ENCODE measurements at places on chromosomes 7 and 10.
A peak's percentile ranks its signal among the peaks of the same experiment; 100 is the strongest.

DNA sequence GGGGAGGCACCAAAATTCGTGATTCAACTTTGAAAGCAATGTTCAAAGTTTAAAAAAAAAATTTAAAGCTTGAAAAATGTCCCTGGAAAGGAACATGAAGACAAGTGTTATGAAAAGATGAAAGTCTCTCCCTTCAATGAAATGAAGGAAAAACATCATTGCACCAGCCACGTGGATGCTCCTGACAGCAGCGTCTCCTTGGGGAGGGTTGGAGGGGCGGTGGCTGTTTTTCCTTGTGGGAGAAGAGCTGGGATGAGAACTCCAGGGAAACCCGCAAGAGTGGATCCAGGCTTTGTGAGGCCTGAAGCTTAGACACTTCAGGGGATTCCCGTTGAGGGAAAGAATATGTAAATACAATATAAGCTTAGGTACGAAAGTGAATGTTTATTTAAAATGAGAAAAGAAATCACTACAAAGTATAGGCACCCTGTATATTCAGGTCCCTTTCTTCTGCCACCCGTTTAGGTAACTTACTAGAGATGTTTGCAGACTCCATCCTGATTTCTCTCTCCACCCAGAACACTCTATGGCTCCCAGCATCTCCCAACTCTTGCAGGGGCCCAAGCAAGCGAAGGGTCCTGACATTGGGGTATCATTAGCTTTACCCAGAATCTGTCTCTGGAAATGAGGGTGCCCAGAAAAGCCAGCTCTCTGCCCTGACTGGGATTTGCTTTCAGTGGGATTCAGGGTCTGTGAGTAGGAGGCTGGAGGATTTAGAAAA, 63.1 kb upstream of the BAIAP2L1 start:
- no peak for DNase-seq

GRCh38 chr10:89684604-89685003, 16.8 kb upstream of the KIF20B start:
- DNase-seq = peak; percentile 62

DNA sequence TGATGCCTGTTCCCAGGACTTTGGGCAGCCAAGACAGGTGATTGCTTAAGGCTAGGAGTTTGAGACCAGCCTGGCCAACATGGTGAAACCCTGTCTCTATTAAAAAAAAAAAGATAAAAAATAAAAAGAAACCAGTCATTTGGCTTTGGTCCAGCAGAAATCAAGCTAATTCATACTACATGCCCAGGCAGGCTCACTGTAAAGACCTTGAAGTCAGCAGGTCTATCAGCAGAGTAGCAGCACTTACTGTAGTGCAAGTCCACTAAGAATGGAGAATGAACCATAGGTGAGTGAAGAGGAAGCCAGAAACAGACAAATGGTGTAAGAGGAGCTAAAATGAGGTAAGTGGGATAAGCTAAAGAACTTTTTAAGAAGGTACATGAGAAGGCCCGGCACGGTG, 24.7 kb downstream of the PSPH start:
- no peak for DNase-seq

GRCh38 chr10:29947701-29948060, 111.7 kb downstream of the JCAD start:
- no peak for DNase-seq

GRCh38 chr10:63042256-63042655, 90.9 kb upstream of the NRBF2 start:
- no peak for DNase-seq

DNA sequence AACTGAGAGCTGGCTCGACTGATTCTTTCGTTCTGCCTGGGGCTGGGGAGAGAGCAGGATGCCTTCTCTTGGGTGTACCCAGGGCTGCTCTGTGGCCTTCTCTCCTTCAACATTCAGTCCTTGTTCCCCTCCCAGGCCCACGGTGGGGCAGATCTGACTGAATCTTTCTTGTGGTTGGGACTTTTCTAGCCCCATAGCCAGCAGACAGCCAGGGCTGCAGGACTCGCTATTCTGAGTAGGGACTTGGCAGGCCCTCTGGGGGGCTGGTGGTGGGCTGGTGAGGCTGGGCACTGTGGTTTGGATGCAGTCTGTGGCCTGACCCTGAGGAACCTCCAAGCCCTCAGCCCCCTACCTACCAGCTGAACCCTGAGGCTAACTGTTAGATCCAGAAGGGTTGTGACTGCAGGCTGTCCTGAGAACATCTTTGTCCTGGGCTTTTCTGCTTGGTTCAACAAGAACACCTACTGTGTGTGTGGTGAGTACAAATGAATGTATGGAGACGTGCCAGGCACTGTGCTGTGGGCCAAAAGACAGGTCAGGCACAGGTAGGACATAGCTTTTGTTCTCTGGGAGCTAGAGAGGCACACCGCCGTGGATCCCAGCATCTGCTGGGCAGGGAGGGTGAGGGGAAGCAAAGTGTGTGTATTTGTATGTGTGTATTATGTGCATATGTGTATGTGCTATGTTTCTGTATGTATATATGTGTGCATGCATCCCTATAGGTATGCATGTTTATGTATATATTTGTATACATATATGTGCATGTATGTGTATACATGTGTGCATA, 2.1 kb upstream of the PALD1 start:
- no peak for DNase-seq

- DNase-seq = peak; percentile 25
These were observed 198.3 kb downstream of the PRKG1 start for GRCh38 chr10:51272555-51272954.

- DNase-seq = no peak
These were observed 42.0 kb upstream of the BRAF start for GRCh38 chr7:140966561-140967233.

DNA sequence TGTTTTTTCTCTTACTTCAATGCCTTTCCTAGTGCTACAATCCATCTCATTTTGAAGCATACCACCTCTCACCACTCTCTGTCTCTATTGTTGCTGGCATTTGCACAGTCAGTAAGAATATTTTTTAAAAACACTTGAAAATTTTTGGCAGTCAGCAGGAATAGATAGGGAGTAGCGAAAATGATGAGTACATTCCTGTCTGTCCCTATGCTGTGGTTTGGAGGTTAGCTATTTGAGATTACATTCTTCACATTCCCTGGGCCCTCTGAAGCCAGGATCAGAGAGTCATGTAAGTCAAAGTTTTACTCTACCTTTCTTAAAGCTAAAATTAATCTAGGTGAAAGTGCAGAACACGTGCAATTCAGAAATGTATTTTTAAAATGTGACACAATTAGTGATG, 53.0 kb upstream of the MAGI2 start:
- DNase-seq = peak; percentile 73

DNA sequence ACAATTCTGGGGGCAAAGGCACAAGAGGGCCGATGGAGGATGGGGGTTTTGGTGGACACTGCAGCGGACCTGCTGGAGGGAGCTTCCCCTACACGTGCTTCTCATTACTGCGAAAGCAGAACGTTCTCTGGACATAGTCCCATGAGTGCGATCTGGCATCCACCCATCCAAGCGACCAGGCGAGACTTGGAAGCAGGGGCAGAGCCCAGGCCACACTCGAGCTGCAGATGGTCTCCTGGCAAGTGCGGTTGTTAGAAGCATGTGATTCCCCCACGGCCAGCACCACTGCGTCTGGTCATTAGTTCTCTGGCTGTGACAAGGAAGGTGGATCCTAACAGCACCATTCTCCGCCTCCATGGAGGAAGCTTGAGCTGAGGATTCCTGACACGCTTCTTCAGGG, 118.4 kb upstream of the TCERG1L start:
- DNase-seq = no peak

DNA sequence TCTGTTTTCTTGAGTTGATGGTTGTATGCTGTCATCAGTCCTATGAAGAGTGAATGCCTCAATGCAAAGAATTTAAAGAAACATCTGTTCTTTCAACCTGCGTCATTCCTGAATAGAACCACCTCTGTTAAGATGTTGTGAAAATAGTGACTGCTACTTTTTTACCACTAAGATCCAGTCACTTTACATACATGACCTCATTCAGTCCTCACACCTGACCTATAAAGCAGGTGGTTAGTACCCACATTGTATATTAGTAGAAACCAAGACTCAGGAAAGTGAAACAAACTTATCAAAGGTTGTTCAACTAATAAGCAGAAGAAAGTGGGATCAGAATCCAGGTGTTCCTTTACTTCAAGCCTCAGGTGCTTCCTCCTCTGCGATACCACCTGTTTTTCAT, 64.8 kb downstream of the ITGB8 start:
- no peak for DNase-seq

DNA sequence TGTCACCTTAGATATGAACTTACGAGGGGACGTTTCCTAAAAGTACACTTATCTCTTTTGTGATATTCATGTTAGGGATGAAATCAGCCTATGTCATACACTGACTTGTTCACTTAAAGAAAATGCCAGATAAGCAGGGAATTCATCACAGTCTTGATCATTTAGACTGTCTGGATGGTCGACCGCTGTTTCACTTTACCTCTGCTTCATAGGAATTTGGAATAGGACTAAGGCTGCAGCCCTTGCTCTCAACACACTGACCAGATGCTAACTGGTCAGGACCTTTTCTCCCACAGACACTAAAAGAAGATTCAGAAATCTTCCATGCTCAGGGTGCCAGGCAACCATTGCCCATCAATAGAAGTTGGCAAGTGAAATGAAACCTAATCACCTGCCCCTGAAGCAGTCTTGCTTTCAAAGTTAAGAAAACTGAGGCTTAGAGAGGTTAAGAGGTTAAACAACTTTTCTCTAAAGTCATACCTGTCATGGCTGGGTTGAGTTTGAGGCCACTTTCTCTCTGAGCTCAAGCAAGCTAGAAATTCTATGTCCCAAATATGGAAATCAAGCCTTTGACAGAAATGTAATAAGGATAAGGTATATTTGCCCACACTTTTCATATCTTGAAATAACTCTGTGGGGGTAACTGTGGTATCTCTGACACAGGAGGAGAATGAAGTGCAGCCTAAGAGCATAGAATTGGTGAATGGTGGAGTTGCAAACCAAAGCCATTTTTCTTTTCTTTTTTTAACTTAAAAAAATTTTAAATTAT, 77.1 kb downstream of the MAP3K8 start:
- no peak for DNase-seq

DNA sequence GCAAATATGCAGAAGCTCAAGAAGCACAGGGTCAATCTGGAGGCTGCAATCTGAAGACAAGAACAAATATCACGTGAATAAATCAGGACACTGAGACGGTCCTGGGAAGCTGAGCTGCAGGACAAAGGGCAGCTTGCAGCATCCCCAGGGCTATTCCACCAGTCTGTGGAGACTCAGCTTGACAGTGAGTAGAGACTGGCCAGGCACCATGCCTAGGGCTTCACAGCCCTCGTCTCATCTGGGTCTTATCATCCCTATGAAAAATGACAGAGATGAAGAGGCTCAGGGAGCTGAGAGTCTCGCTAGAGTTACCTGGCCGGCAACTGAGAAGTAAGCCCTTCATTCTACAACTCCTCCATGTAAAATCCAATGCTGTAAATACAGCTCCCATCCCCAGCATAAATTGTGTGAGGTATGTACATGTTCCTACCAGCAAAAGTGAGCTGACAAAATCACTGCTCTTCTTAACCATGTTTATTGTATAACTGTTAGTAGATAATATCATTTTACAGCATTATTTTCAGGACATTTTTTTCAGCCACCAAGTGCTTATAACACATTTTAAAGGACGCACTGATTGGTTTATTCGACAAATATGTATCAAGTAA, 186.6 kb upstream of the IGFBP3 start:
- no peak for DNase-seq

GRCh38 chr10:58851606-58852005, 324.8 kb upstream of the PHYHIPL start:
- no peak for DNase-seq

- no peak for DNase-seq
These were observed 17.2 kb downstream of the CEP41 start for GRCh38 chr7:130423501-130424037.

- no peak for DNase-seq
These were observed 551.8 kb upstream of the GALNT17 start for GRCh38 chr7:70580161-70580560.

DNA sequence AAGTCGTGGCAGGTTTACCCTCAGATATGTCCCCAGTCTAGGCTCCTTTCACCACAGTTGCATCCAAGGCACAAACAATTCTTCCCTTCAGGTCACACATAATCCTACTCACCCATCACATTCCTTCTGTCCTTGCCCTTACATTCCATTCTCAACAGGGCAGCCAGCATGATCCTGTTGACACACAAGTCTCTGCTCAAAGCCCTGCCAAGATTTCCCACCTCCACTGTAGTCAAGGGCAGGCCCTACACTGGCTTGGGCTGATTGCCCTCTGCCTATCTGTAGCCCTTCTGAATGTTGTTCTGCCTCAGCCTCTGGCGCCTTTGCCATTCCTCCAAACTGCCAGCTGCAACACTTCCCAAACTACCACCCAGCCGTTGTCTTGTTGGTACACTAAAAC, 187.9 kb upstream of the AKR1E2 start:
- DNase-seq = no peak

- peak; percentile 80 for DNase-seq
These were observed 25.0 kb downstream of the ABLIM1 start for GRCh38 chr10:114632869-114633715.

- DNase-seq = no peak
These were observed 277.8 kb downstream of the FRMD4A start for GRCh38 chr10:14052931-14053330.

DNA sequence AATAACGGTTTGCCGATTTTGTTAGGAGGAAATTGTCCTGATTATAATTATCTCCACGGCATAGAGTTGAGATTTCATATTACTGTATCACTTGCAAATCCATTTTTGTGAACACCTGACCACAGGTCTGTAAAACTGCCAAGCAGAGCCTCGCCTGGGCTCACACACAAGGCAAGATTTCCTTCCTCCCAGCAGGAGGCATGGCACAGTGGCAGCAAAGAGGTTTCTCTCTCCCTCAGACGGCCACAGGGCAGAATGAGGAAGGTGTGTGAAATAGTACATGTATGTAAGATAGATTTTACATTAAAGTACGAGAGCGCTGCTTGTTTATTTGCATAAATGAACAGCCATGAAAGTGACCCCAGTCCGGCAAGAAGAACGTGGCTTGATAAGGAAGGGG, 130.1 kb downstream of the CELF2 start:
- DNase-seq = no peak

GRCh38 chr7:83060218-83060617, 102.5 kb downstream of the PCLO start:
- no peak for DNase-seq

- no peak for DNase-seq
These were observed 33.2 kb upstream of the SEMA3D start for GRCh38 chr7:85220023-85220422.

DNA sequence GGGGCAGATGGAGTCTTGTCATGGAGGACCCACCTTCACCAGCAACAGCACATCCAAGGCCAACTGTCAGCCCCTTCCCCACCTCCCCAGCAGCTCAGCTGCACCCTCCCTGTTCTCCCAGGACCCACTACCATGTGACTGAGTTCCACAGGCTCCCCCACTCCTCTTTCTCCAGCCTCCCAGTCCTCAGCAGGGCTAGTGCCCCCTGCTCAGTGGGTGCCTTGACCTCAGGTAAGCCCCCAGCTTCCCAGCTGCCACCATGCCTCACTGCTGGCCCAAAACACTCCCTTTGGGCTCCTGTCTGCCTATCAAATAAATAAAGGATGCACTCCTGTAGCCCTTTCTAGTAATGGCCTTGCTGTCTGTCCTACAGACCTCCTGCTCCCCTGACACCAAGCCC, 174.4 kb downstream of the SLIT1 start:
- DNase-seq = no peak

GRCh38 chr10:131888186-131888604, 12.6 kb upstream of the PPP2R2D start:
- DNase-seq = no peak

All from GM03348 (cell line).